ENCODE measurements at places on chromosomes 13 and 19.

DNA sequence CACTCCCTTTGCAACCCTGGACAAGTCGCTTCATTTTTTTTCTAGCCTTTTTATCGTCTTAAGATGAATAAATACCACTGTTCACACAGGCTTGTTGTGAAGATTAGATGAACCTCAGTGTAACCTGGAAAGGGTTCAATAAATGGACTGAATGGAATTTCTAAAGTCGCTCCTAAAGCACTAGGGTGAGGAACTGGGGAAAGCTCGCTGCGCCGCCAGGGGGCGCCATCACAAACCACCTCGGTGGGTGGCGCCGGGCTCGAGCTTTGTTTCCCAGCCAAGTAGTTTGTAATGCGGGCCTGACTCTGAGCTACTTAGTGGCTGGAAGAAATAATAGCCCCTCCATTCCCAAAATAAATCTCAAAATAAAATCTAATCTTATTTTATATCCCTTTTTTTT is 2.2 kb upstream of the CEACAM6 start:
- ATAC-seq, result no peak

GRCh38 chr19:48554385-48555091 is 2.6 kb downstream of the SULT2B1 start:
- ATAC-seq, result no peak

- no peak for ATAC-seq
Measured at GRCh38 chr13:100881291-100881864, 206.8 kb upstream of the TMTC4 start.

DNA sequence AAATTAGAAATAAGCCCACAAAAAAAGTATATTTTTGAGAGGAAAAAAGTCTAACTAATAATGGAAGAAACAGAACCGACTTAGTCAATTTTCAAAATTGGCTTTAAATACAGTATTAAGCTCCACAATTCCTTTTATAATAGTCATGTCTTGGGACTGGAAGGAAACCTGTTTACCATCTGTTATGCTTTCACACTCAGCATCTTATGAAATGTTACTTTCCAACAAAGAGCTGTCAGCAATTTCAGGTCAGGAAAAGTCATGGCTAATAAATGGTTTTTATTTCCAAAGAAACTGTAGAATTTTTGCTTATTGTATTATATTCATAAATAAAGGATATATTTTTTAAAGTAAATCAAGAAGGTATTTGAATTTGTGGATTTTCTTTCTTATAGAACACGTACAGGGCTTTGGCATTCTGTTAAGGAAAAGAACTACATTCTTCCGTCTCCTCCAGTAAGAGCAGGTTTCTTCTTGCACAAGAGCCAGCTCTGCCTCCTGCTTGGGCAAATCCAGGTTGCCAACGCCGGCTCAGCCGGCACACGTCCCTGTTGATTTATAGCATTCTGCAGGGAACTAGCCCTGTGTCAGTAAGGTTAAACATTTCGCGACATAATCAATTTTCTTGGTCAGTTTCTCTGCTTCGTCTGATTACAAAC is 52.9 kb upstream of the GPR12 start:
- ATAC-seq, result no peak
